ENCODE measurements at places on chromosomes 7 and 10.
A peak's percentile ranks its signal among the peaks of the same experiment; 100 is the strongest.

DNA sequence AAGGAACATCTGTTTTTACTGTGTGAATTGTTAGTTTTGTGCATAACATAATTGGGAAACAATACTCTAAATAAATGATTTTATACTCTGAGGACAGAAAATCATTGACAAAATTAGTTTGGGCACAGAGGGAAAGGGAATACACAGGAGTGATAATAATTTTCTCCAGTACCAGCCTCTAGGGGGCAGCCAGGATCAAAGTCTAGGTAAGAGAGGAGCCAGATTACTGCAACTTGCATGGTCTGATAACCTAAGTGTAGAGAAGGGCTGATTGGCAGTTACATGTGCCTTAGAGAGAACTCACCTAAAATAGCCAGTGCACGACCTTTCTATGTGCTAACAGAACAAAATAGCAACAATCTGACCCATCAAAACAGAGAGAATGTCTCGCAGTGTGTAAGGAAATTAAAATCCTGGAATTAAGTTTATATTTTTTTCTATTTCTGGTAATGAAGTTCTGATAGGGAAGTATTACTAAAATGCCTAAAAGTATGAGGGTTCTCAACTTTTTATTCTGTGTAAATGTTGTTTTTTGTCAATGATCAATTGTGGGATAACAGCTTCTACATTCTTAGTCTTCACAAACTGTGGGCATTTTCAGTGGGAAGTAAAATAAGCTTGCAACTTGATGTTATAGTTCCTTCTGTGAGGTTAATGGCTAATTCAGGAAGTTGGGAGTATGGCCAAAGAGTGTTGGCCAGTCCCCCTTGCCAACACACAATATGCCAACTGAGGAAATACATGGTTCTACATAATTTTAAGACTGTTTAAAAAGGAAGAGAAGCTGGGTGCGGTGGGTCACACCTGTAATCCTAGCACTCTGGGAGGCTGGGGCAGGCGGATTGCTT lies 66.4 kb downstream of the EXOC6 start:
- DNase-seq: peak; percentile 81

GRCh38 chr7:111697771-111698170 lies 135.5 kb upstream of the IMMP2L start:
- no peak for DNase-seq

- DNase-seq: no peak
Measured at GRCh38 chr10:26214551-26215395, 1.8 kb upstream of the GAD2 start.

DNA sequence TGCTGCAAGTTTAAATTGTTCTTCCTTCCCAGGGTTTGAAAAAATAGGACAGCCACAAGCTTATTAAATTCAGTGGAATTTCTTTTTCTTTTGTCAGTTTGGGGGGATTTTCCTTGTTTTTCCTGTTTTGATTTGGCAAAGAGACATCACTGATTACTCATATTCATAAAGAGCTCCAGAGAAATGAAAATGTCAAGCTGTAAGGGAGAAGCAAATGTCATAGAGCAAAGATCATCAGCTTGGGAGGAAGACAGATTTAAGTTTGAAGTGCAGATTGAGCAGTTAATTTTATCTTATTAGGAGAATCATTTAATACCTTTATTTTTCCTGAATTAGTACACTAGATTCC lies 255.8 kb upstream of the PHYHIPL start:
- DNase-seq: no peak

GRCh38 chr10:131571346-131571745 lies 259.8 kb upstream of the TCERG1L start:
- no peak for DNase-seq

- DNase-seq: no peak
Measured at GRCh38 chr10:72616716-72617115, 9.2 kb downstream of the MICU1 start.

DNA sequence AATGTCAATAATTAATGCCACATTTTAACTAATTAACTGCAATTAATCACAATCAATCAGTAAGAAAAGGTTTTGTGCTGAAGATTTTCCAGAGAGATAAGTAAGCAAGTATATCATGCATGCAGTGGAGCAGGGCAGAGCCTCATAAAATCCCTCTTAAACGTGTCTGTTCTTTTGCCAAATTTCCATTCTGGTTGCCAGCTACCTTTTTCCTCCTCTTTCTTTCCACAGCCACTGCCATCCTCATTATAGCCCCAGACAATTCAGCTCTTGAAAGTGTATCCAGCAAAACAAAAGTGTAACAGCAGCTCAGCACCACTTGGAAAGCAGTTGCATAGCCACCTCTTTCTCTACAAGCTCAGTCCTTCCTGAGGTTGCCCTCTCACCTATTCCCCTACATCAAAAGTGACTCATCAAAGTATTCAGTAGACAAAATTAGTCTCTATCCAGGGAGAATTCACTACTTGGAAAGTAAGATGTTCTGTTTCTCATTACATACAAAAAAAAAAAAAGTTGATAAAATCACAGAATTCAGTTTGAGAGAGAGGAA lies 26.9 kb upstream of the EPHB6 start:
- no peak for DNase-seq

DNA sequence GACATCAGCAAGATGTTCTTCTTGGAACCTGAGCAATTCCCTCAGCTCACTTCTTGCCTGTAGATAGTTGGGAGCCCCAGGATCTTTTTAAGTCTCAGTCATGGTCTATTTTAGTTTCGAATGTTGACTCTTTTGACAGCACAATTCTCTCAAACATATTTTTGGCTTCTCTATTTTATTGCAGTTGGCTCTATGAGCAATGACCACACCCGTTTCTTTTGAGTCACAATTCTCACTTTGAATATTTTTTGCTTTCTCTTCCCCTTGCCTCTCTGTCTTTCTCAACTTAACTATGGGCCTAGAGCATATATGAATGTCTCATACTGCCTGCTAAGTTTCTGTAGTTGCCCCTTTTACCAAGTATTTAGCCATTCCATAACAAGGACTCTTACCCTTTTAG lies 222.8 kb downstream of the PTN start:
- DNase-seq: no peak

DNA sequence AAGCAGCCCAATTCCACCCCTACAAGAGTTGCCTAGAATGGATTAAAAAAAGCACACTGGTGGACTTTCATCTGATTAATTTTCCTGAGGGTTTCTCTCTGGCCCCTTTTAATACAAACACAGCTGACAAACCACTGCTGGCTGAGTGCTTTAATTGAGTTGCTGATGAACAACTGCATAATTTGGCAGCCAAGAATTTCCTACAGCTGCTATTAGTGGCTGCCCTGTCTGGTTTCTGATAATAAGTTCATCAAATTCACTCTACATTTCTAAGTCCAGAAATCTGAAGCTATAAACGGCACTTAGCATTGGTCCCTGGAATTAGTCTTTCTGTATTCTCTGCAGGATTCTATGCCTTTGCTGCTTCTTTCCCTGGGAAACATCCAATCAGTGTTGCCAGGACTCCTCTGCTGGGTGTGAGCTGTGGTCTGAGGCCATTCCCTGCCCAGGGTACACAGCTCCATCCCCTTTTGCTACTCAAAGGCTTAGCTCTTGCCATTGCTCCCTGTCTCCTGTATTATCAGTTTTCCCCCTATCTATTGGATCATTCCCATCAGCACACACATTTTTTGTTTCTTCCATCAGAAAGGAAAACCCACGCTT lies 110.6 kb downstream of the LSM5 start:
- no peak for DNase-seq

DNA sequence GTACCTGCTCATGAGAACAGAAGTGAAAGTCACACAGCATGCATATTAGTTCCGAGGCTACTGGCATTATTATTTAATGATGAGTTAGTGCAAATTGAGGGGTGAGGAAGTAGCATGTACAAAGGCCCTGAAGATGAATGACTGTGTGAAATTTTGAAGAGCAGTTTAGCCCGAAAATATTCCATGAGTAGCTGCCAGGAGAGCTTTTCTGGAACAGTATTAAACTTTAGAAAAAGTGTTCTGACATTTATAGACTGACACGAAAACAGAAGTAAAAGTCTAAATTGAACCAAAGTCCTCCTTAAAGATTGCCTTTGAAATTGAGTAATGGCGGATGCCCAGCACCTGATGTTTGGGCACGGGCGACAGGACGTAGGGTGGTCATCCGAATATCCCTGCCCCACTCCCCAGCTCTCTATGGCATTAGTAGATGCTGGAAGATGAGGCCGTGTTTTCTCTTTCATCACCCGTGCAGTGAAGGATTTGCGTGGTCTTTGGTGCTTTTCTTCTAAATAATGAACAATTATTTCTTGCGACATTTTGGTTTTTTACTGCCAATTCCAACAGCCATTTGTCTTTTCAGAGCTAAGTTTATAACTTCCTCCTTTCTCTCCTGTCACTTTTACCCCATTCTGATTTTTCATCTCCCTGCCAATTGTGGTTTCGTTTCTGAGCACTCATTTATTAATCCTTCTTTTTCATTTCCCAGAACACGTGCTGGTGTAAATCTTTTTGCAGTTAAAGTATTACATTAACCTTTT lies 192.6 kb downstream of the MGMT start:
- no peak for DNase-seq

DNA sequence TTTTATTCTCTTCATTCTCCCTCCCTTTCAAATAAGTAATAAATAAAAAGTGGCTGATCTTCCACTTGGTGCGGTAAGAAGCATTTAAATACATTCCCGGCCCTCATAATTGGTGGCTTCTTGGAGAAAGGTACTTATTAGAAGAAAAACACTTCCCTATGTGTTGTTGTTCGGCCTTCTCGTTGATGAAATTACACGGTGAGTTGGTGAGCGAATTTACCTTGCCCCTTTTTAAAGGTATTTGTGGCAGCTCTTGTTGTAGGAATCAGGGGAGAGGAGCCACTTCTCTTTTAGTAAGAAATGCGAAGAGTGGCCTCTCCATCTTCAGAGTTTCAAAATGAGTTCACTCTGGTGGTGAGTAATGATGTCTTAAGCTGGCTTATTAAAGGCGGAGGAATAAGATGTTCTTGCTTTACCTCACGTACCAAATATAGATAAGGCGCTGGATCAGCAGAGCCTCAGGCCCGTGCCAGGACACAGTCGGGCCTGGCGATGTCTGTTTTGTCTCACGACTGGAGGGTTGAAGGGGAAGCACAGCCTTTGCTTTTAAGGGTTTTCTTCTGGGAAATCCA lies 135.9 kb downstream of the CUX1 start:
- no peak for DNase-seq

GRCh38 chr7:130278860-130279259 lies 12.2 kb downstream of the CPA2 start:
- DNase-seq: no peak

GRCh38 chr10:131427901-131428300 lies 116.4 kb upstream of the TCERG1L start:
- DNase-seq: no peak

DNA sequence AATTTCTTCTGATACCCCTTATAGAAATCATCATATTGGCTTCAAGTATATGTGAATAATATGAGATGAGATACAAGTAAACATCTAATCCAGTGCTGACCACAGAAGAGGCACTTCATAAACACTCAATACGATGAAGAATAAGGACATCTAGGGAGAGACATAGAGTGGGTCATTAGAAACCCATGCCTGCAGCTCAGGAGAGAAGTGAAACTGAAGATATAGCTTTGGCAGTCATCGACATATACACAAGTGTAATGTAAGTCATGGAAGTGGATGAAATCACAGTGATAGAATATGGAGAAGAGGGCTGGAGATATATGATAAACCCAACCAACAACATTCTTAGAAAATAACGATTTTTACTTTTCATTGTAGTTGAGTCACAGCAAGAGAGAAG lies 665.0 kb downstream of the PARD3 start:
- no peak for DNase-seq

DNA sequence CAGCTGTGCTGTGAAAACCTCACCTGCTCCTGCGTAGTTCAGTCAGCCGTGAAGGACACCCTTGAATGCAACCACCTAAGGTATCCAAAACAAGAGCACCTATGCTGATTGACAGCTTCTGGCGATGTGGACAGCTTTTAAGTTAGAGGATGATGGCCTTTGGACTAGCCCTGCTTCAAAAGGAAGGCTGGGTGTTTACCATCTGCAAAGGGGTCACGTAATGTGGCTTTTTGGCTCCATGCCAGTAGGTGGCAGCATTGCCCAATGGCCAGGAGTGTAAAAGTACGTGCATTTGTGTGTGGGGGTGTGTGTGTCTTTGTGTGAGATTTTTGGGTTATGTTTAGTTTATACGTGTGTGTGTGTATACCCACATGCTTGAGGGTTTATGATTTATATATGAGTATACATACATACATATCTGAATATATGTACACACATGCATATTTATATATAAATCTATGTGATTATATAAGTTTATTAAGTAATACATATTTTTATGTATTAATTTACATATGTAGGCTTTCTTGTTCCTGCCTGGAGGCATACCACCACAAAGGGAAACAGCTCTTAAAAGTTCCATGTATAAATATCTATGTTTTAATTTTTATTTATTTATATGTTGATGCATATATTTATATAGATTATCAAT lies 236.3 kb upstream of the ANKRD30A start:
- DNase-seq: peak; percentile 68

DNA sequence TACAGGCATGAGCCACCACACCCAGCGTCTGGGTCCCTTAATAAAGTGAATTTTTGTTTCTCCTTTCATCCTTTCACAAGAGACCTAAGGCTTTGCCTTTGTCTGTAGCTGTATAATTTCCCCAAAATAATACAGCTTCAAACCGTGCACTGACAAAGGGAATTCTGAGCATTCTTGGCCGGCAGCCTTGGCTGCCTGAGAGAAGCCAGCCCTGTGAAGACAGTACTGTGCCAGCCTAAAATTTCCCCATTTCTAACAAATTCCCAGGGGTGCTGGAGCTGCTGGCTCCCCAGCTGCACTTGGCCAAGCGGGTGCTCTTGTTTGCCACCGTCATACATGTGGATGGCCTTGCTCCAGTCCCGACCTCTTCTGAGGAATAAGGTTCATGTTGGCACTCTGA lies 106.2 kb downstream of the ZMYND11 start:
- no peak for DNase-seq

DNA sequence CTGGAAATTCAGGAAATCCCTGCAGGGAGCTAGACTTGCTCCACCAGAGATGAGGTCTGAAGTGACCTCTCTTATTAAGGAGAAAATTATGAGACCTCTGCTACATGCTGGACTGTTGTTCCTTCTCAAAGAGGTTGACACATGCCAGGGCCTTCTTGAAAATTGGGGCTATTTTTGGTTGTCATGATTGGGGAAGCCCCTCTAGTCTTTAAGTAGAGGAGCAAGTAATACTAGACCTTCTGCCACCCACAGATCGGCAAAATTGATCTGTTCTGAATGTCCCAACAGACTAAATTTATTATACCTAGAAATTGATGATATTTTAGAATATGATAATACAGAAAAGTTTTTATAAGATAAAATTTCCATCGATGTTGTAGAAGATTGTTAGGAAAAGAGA lies 160.8 kb upstream of the GRB10 start:
- no peak for DNase-seq

GRCh38 chr7:121752706-121753105 lies 120.3 kb upstream of the PTPRZ1 start:
- DNase-seq: peak; percentile 57

Measured in DMS53 (cell line).